GM12878 (cell line): ENCODE measurements at places on chromosomes 11 and 22. TPM values are rescaled to one million over a fixed set of nuclear protein-coding genes. Genes with fewer than 3 reads are reported as not detected.

DNA sequence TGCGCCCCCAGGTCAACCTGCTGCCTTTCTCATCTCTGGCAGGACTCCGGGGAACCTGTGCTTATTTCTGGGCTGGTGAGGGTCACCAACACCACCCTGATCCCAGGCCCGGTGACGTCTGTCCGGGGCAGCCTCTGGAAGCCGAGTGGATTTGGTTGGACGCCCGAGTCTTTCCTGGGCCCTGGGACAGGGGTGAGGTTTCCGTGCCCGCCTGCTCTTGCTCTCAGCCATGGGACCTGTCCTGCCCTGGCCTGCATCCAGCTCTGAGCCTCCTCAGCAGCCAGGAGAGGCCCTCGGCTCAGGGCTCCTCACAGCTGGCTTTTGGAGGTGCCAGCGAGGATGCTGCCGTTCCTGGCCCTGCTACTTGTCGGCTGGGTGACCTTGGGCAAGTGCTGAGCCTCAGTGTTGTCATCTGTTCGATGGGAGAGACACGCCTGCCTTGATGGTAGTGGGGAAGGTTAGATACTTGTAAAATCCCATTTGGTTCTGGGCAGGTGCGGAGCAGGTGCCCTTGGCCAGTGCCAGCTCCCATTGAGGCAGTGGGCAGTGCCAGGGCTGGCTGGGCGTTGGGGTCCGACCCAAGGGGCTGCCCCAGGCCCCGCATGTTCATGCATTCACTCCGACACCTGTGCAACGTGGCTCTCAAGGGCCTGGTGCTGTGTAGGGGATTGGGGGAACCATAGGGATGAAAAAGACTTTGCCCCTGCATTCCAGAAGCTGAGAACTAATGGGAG is 58.9 kb upstream of the THY1 start:
- no peak for DNase-seq
- H3K27me3 ChIP-seq = no peaks in the 10 kb centered on the region
- no peaks in the 10 kb centered on the region for H3K4me1 ChIP-seq
- H3K27ac ChIP-seq = no peak overlapping the region

PEX26 gene
- total RNA-seq = 50.0 and 50.8 TPM in 2 replicates

GRCh38 chr11:16863389-16863788 is 124.9 kb downstream of the C11orf58 start:
- H3K27ac ChIP-seq = no peak overlapping the region
- DNase-seq = no peak
- no peaks in the 10 kb centered on the region for H3K4me1 ChIP-seq
- H3K27me3 ChIP-seq = no peaks in the 10 kb centered on the region

SCUBE2 gene
- total RNA-seq = 0.24 and 0.31 TPM in 2 replicates

DNA sequence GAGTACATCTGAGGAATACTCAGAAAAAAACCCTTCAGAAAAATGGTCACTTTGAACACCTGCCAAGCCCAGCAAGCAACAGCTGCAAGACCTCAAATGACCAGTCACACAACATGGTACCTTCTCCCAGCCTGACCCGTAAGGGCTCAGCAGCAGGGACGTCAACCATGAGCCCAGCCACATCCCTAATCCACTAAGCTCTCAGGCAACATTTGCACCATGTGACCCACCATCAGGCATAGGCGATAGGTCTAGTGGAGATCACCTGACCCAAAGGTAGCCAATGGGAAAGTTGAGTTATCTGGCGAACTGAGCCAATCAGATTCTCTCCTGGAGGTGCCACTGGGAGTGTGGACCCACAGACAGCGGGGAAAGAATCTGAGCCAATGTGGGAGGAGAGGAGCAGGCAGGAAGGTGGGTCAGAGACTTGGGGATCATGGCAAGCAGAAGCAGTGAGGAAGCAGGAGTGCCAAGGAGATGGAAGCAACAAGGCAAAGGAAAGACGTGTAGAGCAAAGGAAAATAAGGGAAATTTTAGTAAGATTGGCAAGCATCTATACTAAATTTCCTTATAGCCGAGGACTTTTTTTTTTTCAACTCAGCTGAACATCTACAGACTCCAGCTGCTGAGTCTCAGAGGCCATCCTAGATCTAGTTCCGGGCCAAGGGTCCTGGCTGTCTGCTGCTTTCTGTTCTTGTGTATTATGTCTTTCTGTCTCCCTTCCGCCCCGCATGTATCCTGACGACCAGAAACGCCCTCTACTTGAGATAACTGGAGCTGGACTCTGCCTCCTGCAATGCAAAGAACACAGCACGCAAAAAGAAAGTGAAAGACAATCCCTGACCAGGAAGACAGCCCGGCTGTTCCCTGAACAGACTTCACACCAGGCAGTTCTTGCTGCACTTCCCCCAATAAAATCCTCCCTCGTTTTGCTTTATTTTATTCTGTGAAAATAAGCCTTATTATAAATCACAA is 11.0 kb upstream of the PLAAT2 start:
- H3K27ac ChIP-seq = no peak overlapping the region; the same call in 1 of the 2 replicates
- DNase-seq = no peak
- no peaks in the 10 kb centered on the region for H3K36me3 ChIP-seq
- no peaks in the 10 kb centered on the region for H3K27me3 ChIP-seq
- H3K4me3 ChIP-seq = peak overlapping the region; percentile 3; the same call in 1 of the 2 replicates

ZNF70 gene
- total RNA-seq = 2.3 and 2.4 TPM in 2 replicates

QSER1 gene
- total RNA-seq = 13.9 and 15.0 TPM in 2 replicates

GRCh38 chr11:26063915-26064314 is 268.0 kb upstream of the ANO3 start:
- no peak overlapping the region for H3K27ac ChIP-seq
- H3K27me3 ChIP-seq = no peaks in the 10 kb centered on the region
- no peak for DNase-seq
- H3K36me3 ChIP-seq = no peaks in the 10 kb centered on the region

DNA sequence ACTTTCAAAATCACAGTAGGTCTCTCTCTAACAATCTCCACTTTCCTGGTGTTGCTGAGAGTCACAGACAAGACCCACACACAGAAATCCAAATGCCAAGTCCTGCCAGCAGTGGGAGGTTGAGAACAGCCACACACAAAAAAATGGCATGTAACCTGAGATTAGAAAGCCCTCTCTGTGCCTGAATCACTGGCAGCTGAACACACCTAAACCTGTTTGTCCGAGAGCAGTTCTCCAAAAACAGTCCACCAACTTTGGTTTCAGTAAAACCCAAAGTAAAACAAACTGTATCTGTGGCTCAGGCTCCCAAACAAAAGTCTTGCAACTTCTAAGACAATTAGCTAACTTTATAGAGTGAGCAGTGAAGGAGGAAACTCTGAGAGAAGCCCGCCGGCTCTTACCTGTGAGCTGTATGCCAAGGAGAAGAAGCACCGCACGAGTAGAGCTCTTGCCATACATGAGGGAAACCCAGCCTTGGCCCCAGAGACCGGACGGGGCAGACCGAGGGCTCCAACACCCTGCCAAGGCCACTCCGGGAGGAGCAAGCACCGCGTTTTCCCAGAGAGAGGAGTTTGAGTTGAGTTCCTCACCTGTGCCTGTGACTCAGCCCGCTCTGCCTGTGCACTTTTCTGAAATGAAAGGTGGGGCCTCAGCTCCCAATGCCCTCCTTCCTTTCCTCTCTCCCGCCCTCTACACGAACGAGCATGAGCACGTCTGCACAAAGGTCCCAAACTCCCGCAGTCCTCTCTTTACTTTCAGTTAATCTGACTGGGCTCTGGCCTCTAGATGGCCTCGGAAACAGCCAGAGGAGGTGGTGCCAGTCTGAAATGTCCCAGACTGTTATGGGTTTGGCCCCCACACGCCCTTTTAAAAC is at the start of gene MPZL2:
MPZL2 (minus strand) TSS at position 603 of the 874 bp plus-strand sequence; CDS start at position 459, 144 bp downstream.
- DNase-seq = no peak
- H3K27ac ChIP-seq = no peak within 1 kb of the TSS
- H3K36me3 ChIP-seq = no peaks in the 10 kb centered on the region
- peaks cover 9% of the 10 kb centered on the region for H3K4me1 ChIP-seq
- H3K27me3 ChIP-seq = no peaks in the 10 kb centered on the region

C11orf87 gene
- not detected in 2 replicates for total RNA-seq

DNA sequence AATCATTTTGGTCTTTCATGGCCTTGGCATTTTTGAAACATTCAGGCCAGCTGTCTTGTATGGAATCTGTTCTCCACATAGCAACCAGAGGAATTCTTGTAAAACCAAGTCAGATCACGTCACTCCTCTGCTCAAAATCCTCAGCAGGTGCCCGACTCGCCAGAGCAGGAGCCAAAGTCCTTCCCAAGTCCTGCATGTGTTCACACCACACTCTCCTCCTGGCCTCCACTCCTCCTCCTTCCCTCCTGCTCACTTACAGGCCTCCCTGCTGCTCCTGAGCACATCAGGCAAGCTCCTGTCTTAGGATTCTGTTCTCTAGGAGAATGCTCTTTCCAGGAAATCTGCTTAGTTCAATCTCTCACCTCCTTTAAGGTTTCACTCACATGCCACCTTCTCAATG is 6.9 kb upstream of the PSMC3 start:
- DNase-seq = no peak
- H3K4me3 ChIP-seq = no peak overlapping the region
- H3K36me3 ChIP-seq = no peaks in the 10 kb centered on the region
- no peaks in the 10 kb centered on the region for H3K27me3 ChIP-seq
- no peak overlapping the region for H3K27ac ChIP-seq
- H3K4me1 ChIP-seq = no peaks in the 10 kb centered on the region

DNA sequence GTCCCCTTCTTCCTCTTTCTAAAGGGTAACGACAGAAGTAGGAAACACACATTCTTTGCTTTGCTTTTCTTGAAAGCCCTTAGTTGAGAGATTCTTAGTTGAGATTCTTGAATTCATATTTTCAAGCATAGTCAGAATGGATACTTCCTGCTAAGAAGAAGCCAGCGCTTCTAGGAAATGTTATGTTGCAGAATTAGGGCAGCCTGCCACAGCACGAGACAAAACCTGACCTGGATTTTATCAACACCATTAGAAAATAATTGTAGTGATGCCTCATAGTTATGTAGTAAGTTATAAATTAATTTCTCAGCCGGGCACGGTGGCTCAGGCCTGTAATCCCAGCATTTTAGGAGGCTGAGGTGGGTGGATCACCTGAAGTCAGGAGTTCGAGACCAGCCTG is 37.9 kb upstream of the NUP160 start:
- DNase-seq = no peak
- H3K27ac ChIP-seq = no peak overlapping the region
- H3K4me3 ChIP-seq = no peak overlapping the region

DNA sequence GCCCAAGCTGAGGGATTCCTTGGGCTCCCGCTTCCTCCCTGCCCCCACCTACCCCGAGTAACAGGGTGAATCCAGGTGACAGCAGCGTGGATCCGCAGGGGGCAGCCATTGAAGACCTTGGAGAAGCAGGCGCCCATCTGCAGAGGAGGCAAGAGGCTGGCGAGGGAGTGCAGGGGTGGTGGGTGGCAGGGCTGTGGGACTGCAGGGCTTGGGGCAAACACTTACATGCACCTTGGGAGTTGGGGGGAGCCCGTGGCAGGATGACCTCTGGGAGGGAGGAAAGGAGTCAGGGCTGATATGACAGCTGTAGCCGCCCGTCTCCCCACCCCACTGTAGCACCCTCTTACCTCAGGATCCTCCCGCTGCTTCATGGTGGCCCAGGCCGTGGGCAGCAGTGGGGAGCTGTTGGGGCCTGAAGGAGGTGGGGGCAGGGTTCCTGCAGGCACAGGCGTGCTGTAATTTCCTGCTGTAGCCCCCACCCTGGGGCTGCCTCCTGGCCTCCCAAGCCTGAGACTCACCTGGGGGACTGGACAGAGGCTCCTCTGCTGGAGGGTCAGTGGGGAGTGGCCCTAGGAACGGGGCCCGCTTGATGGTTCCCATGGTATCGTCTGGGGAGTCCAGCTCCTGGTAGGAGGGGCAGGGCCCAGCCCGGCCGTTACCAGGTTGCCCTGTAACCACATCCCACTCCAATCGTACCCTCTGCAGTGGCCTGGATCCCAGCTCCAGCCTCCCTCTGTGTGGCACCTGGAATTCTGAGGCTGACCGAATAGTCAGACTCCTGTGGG is 6.1 kb downstream of the MAP4K2 start:
- no peak overlapping the region for H3K4me3 ChIP-seq
- no peaks in the 10 kb centered on the region for H3K27me3 ChIP-seq
- no peak overlapping the region for H3K27ac ChIP-seq
- H3K36me3 ChIP-seq = peaks cover 6% of the 10 kb centered on the region; the same call in 1 of the 2 replicates
- DNase-seq = no peak
- peaks cover 30% of the 10 kb centered on the region for H3K4me1 ChIP-seq
